ENCODE measurements at places on chromosomes 5 and 9.

GRCh38 chr9:5714501-5715401, 85.8 kb downstream of the RIC1 start:
- DNase-seq = no peak

GRCh38 chr5:43553381-43553780, 3.5 kb downstream of the PAIP1 start:
- DNase-seq = no peak

DNA sequence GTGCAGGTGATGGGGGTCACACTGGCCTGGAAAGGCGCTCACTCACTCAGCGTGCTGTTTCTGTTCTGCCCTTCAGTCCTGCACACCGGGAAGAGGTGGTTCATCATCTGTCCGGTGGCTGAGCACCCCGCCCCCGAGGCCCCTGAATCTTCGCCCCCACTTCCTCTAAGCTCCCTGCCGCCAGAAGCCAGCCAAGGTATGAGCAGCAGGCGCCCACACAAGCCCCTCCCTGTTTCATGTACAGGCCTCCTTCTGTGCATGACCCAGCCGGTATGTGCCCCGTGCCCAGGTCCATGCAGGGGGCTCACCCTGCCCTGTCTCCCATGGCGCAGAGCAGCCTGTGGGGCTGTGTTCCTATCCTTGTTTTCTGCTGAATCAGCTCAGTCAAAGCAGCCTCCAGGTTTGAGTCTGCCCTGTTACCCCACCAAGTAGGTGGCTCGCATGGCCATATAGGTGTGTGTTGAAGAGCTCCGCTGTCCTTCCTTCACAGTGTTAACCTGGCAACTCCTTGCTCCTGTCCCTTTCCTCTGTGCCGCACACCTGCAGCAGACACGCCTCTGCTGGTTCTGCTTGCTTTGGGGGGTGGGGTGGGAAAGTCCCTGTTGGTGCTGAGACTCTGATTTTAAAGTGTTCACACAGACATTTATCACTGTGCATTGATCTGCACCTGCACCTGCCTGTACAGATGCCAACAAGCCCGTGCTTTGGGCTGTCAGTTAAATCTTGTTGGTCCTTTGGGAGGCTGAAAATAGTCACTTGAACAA, 84.8 kb downstream of the WNK2 start:
- DNase-seq = no peak

DNA sequence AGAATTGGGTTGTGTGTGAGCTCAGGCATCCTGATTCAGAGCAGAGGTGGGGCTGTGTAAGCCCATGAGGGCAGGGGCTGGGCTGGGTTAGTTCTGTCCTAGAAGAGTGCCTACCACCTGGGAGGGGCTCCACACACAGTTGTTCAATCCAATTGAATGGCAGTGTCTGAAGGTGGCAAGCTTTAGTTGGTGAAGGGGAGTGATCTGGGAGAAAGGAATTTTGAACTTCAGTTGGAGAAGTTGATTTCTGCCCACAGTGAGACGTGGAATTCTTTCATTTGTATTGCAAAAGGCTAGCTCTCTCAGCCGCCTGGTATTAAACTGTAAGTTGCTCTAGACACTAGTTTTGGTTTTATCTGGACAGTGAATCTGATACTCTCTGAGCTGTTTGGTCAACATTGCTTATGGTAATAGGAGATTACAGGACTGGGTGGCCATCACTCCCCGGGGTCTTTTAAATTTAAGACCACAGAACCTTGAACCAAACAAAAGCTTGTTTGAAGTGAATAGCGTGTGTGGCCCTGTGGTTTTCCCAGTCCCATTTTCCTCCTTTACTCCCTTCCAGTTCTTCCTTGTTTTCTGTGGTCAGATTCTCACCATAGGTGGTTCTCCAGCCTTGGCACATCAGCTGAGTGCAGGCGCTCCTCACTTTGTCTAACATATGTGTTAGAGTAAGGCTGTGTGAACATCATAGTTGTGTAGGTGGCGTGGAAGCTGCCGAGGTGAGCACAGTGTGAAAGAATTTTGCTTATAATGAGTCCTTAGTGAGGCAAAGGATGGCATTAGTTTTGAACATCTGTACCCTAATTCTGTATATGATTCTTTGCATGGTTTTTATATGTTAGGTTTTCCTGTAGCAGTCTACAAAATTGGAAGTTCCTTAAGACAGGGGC, 78.0 kb downstream of the ARHGAP26 start:
- no peak for DNase-seq

GRCh38 chr9:128728298-128728697, 4.4 kb upstream of the ZDHHC12 start:
- DNase-seq = no peak

DNA sequence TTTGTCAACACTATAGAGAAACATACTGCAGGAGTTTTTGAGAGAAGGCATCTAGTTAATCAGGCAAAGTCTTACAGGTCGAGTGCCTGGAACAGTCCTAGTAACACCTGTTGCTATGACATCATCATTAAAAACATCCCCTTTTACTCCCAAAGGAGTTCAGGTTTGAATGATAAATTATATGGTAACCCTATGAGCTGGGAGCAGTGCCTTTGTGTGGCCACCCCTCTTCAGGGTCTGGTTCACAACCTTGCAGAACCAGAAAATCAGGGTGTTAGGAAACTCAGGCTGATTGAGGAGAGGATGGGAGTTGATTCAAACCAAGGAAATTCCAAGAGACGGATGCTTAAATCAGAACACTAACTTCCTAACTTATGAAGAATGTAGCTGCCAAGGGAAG, 179.1 kb upstream of the RASEF start:
- no peak for DNase-seq

DNA sequence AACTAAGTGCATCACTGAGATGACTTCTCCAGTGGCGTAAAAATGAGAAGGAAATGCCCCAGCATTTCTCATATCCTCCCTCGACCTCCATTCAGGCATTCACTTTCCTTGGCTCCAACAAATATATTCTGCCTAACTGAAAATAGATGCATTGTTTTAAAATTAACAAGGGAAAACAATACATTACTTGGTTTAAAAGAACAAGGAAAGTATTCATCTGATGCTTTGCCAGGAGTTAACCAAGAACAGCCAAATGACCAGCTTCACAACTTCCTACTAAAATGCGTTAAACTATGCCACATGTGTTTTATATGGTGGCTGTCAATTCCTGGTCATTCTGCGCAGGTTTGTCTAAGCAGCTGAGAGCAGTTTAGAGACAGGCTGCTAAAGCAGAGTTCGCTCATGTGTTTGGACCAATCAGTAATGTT, 121.4 kb downstream of the GNAQ start:
- no peak for DNase-seq

DNA sequence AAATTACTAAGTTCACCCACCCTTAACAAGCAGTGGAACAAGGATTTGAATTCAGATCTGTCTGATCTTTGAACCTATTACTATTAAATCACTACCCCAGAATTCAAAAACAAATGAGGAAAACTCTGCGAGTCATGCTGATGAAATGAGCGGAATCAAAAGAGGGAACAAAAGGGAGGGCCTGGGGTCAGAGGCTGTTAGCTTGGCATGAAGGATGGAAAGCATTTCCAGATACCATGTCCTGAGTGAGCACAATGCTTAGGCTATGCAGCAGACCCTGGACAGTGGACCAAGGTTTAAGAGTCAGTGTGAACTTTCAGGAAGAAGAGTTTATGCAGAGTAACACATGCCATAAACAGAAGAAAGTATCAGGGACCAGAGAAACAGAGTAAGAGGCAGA, 30.5 kb downstream of the GRIA1 start:
- DNase-seq = no peak

DNA sequence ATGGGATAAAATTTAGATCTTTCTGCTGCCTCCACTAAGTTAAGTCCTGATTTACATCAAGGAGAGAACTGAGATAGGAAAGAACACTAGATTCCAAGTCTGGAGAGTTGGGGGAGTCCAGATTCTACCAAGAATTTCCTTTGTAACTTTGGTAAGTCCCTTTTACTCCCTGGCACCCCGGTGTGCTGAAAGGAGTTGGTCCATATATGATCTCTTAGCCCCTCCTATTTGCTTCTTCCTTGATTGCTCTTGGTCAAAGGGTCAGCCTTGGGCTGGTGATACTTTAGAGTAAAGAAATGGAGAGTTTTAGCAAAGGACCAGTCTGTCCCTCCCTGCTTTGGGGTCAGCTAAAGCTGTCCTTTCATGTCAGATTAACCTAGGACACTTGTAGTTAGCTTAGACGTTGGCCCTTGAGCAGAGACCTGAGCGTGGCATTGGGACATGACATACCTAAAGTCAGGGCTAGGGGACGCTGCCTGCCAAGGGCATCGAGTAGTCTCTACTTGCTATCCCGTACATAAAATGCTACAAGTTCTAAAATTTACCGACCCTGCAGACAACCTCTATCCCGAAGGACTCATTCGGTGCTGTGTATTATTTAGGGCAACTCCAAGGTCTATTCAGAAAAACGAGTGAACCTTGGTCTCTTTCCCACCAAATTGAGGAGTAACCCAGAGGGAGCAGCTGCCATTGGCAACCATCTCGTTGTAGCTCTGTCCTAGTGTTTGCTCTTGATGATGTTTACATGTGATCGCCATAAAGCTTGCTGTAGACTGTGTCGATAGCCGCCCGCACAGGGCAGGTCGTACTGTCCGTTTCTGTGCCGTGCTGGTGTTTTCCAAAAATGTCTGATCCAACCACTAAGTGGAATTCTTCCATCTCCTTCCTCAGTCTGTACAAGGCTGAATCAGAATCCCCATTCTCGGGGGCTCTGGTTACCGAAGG, 94.4 kb downstream of the PDE6A start:
- no peak for DNase-seq

DNA sequence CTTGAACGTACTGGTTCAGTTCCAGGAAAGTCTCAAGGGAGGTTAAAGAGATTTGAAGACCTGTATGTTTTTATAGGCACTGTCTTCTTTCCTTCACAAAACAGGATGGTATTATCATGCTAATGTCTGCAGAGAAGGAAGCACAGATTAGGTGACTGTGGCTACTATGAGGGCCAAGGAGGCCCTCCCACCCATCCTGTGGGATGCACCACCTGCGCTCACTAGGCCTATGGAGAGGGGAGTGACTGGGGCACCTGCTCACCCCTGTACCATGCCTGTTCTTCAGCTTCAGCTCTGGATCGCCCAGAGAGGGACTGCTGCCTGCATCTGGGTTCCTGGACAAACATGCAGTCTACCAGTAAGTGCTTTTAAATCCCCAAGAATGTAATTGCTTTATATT, 469.4 kb downstream of the CCDC171 start:
- no peak for DNase-seq

DNA sequence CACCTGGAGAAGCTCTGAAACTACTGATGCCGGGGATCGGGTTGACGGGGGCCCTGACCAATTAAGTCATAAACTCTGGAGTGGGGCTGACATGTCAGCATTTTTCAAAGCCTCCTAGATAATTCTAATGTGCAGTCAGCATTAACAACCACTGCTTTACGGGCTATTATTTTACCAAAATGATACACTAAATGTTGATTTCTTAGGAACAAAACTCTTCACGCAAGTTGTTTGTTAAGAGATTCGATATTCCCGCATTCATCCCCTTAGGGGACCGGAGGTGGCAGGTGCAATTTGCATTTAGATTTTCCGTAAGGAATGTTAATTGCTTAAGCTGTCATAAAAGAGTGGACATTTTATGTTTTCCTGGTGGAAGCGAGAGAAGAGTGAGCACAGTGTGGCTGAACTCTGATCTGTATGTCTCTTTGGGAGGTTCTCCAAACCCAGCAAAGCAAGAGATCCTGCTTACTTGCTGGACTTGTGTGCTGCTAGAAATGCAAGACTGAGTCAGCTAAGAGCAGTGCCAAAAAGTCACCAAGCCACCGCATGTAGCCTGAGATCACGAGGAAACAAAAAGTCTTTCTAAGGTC, 77.6 kb downstream of the UGCG start:
- DNase-seq = peak; percentile 66

- no peak for DNase-seq
Measured at GRCh38 chr9:125620216-125620615, 86.8 kb downstream of the MAPKAP1 start.

GRCh38 chr9:84482607-84483006, 142.0 kb upstream of the SLC28A3 start:
- no peak for DNase-seq

DNA sequence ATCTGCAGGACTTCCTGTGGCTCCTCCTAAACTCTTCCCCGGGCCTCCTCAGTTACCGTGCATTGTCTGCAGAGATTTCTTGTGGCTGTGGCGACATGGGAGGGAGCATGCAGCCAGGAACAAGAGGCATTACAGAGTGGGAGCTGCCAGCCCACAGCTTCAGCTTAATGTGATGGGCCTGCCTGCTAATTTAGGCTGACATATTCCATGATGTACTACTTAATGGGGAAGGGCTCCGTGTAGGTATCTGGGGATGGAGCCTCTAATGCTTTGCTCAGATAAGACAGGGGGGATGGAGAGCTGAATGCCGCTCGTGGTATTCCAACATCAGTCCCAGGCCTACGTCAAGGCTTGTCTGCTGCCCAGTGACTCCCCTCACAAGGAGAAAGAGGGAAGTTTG, 137.6 kb upstream of the GPR151 start:
- DNase-seq = no peak

DNA sequence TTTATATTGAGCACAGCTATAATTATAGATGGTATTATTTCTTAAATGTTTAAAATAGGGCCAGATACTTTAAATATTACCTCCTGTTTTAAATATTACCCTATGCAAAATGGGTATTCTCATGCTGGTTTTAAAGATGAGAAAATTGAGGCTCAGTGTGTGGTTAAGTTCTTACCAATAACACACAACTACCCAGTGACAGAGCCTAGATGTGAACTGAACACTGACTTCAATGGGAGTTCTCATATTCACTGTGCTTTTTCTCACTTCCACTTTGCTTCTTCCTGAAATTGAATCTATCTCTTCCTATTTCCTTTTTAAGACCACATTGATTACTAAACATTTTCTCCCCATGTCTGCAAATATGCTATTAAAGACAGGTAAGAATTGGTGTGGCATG, 135.8 kb upstream of the TUSC1 start:
- DNase-seq = no peak

- DNase-seq = peak; percentile 38
Measured at GRCh38 chr5:73853091-73853490, 227.1 kb downstream of the ARHGEF28 start.

DNA sequence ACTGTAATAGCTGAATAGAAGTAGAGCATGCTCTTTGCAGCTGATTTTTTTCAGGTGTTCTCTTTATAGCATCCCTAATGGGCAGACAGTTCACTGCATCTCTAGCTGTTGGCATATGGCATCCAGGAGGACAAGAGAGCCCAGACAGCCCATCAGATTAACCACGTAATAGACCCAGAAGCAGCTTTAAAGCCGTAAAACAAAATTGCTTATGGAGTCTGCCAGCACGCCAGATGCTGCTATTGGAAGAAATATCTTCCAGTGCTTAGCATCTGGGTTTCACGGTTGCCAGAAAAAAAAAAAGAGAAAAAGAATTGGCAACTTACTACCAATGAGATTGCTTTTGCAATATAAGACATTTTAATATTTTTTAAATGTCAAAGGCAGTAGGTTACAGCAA, 869.4 kb upstream of the NUDT12 start:
- DNase-seq = no peak

DNA sequence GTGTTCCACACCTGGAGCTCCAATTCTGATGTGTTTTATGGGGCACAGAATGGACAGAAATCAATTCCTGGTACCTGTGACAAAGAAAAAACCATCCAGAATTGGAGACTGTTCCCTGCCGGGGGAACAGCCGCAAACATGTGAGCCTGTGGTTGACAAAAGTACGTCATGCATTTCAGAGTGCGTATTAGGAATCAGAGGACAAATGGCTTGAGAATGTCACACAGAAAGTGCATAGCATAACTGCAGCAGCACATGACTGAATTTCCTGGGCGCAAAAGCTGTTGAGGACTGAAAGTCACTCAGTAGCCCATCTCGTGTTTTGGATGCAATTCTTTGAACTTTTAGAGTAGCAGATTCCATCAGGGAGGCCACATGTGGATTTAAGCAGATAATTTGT, 85.1 kb downstream of the TRIO start:
- DNase-seq = no peak

- DNase-seq = no peak
Measured at GRCh38 chr5:147963948-147964693, 57.8 kb upstream of the C5orf46 start.
